Activated naive CD4-positive, alpha-beta T cell treated with anti-CD3 and anti-CD28 coated beads, Interleukin-2, amount 50 U/mL, for 16 hours (primary cell): ENCODE measurements at places on chromosomes 16 and 17.

- no peak for DNase-seq
Measured at GRCh38 chr16:61926766-61927165, 109.5 kb downstream of the CDH8 start.

DNA sequence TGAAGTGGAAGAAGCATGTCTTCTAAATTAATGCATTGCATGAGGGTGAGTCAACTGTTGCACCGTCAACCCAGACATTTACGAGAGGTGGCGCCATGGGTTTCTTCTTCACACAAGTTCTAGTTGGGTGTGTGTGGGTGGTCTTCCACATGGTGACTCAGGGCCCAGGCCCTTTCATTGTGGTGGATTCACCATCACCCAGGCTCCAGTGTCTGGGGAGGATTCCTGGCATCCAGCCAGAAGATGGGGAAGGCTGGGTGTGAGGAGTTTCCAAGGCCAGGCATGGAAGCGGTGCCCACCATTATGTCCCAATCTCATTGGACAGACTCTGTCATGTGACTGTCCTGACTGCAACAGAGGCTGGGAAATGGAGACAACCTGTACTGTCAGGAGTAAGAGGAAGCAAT, 21.4 kb upstream of the JPH3 start:
- no peak for DNase-seq

DNA sequence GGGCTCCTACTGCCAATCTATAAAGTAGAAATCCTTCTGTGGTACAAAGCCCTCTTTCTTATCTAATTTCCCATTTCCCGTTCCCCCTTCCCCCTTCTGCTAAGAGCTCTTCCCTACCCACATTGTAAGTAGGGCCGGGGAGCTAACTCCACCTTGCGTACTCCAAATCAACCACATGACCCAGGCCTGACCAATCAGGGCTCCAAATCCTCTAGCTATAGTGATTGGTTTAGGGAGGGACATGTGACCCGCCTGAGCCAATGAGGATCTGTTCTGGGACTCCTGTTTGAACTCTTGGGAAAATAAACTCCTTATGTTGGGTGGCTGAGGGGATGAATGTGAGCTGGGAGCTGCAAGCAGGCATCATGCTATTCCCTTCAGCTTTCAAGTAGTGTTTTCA, 40.9 kb upstream of the MEOX1 start:
- no peak for DNase-seq

DNA sequence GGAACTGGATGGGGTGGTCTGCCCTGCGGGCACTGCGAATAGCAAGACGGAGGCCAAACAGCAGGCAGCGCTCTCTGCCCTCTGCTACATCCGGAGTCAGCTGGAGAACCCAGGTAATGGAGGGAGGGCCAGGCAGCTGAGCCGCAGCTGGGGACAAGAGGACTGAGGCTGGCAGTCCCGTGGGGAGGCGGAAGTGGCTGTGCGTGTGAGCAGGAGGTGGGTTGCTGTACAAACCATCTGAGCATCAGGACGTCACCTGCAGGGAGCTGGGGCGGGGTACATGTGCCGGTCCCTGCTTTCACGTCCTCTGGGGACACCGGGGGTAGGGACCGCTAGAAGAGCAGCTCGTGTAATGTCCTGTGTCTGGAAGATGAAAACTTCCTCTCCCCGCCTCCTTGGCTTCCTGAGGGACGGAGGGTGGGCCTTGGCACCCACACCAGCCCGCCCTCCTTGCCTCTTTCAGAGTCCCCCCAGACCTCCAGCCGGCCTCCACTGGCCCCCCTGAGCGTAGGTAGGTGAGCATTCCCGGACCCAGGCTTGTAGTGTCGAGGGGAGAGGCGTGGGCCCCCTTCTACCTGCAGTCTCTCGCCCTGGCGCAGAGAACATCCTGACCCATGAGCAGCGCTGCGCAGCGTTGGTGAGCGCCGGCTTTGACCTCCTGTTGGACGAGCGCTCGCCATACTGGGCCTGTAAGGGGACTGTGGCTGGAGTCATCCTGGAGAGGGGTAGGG, 3.7 kb downstream of the ADAD2 start:
- DNase-seq = peak; percentile 42

- no peak for DNase-seq
Measured at GRCh38 chr16:89764711-89765201, 43.4 kb downstream of the ZNF276 start.

- DNase-seq = no peak
Measured at GRCh38 chr17:78032166-78032565, 73.7 kb downstream of the TNRC6C start.

DNA sequence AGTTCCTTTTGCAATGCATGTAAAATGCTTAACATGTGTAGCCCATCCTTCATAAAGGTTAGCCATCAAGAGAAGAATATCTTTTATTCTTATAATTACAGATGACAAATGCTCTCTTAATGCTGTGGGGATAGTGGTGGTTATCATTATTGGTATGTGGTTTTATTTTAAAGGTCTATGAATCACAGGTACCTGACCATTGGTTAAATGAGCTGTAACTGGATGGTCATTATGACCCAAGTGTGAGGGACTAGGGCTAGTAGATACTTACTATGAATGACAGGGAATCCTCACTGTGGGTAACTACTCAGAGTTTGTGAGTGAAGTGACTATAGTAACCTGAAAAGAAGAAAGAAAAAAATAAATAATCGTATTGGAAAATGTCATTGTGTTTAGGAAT, 78.8 kb downstream of the CDRT15 start:
- no peak for DNase-seq

GRCh38 chr17:65402513-65403496, 158.6 kb downstream of the AXIN2 start:
- DNase-seq = no peak

GRCh38 chr17:81489012-81489997, 23.3 kb downstream of the ACTG1 start:
- no peak for DNase-seq

- DNase-seq = no peak
Measured at GRCh38 chr17:67095803-67096202, 51.4 kb downstream of the CACNG1 start.

GRCh38 chr17:31320241-31320640, 1.2 kb downstream of the EVI2A start:
- DNase-seq = no peak

DNA sequence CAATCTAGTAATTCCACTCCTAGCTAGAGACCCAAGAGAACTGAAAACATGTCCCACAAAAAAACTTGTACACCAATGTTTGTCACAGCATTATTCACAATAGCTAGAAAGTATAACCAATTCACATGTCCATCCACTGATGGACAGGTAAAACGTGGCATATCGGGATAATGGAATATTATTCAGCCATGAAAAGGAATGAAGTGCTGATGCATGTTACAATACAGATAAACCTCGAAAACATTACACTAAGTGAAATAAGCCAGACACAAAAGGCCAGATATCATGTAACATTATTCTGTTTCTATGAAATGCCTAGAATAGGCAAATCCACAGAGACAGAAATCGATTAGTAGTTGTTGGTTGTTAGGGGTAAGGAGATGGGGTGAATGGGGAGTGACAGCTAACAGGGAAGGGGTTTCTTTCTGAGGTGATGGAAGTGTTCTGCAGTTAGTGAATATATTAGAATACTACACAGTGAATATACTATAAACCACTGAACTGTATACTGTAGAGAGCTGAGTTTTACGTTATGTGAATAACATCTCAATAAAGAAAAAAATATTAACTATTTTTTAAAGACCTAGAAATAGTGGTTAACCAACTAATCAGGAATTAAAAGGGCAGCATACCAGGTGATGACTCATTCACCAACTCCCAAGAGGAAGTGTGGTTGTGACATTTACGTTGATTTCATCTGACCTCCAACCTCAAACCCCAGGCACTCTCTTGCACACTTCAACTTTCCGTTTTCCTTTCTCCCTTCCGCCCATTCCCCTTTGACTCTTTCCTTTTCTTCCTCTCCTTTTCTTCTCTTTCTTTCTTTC, 48.6 kb downstream of the GAS7 start:
- DNase-seq = no peak

DNA sequence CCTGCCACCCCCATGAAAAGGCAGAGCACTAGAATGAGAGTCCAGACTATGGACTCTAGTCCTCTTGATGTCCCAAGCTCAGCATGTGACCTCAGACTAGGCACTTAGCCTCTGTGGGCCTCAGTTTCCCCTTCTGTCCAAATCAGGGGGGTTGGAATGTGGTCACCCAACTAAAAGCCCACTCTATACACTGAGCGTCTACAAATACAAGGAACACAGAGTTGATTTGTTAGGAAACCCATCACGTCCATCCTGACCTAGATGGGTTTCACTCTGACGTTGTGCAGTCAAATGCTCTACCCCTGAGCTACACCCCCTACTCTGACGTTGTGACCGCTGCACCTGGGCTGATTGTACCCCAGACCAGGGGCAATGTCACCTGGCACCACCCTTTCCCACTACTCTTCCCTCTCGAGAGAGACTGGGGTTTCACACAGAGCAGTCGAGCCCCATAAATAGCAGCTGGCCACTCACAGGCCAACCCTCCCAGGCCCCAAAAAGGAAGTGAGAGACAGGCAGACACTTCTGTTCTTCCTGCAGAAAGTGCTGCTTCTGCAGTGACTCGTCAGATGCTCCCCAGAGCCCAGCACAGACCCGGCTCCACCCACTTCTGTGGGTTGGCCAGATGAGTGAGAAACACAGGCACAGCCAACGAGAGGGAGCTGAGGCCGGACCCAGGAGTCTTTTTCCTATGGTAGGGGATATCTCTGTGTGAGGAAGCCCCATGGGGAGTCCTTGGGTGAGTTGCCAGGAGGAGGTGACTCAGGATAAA, 16.1 kb upstream of the TNFRSF13B start:
- peak; percentile 47 for DNase-seq

GRCh38 chr17:47225436-47225858, 16.3 kb downstream of the MYL4 start:
- DNase-seq = no peak

- no peak for DNase-seq
Measured at GRCh38 chr17:44952946-44953475, 5.4 kb upstream of the KIF18B start.

DNA sequence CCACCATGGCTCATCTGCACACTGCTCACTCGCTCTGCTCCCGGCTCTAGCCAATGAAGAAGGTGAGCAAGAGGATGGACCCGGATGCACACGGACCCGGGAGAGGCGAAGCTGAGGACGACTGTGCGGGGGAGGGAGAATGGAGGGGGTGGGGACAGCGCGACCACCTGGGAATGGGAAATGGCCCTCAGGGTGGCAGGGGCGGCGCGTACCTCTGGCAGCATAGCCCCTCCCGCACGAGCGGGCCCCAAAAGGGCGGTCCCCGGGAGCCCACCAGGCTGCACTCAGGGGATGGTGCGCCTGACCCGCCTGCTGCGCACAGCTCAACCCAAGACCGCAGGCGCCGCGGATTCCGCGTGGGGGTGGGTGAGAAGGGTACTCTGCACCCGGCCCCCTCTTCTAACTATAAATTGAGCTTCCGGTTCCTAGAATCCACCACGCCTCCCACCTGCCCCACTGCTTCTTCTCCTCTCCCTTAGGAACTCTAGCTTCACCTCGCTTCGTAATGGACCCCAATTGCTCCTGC, 6.1 kb downstream of the MT1H start:
- DNase-seq = peak; percentile 71

- DNase-seq = no peak
Measured at GRCh38 chr17:48254896-48255295, 147.3 kb downstream of the SNX11 start.

DNA sequence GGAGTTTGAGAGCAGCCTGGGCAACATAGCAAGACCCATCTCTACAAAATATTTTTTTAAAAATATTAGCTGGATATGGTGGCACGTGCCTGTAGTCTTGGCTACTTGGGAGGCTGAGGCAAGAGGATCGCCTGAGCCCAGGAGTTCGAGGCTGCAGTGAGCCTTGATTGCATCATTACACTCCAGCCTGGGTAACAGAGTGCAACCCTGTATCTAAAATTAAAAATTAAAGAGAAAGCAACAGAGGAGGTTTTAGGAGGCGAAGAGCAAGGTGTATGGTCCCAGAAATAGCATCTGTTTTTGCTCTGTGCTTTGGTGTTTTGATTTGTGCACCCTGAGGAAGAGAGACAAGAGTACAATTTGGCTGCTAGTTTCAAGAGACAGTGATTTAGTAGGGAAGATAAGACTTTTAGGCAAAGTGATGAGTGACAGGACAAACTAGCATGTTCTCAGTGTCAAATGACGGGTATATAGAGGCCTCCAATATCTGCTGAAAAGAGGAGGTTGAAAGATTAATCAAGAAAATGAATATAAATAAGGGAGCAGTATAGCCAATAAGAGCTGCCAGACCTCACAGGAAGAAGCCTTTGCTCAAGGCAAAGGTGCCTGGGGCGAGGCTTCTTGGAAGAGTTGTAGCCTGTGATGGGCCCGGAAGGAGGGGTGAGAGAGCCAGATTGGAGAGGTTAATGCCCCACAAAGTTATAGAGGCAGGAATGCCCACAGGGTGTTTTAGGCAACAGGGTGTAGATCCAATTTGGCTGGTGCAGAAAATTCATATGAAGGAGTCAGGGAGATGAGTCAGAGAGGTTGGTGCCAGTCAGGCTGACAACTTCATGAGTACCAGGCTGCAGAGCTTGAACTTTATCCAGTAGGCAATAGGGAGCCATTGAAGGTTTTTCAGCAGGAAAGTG, 11.4 kb downstream of the HLF start:
- DNase-seq = no peak

DNA sequence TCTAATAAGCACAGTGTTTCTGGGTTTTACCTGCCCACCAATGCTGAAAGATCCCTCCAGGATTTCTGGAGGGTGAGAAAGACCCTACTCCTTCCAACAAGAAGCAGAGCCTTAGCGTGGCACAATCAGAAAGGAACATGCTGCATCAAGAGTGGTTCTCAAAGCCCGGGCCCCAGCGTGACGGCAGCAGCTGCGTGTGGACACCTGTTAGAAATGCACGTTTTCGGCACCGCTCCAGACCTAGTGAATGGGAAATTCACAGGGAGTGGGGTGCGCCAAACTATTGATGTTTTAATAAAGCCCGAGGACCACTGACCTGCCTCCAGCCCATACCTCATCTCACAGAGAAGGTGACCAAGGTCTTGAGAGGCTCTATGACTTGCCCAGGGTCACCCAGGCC, 55.8 kb downstream of the PECAM1 start:
- DNase-seq = no peak

- no peak for DNase-seq
Measured at GRCh38 chr16:4087099-4087885, 28.9 kb downstream of the ADCY9 start.

- DNase-seq = peak; percentile 44
Measured at GRCh38 chr16:87877942-87878507, 8.7 kb upstream of the SLC7A5 start.

DNA sequence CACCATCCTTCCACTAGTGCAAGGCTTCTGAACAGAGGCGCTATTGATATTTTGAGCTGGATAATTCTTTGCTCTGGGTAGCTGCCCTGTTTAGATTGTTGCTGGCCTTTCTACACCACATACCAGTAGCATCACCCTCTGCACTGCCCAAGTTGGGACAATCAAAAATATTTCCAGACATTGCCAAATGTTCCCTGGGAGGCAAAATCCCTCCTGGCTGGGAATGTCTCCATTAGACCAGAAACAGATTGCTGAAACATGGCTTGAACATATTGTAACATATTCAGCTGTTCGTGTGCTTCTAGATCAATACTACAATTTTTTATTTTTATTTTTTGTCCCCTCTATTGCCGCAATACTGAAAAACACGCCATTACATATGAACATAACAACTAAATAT, 174.6 kb downstream of the ABCA8 start:
- no peak for DNase-seq

GRCh38 chr16:379961-380761, 1.6 kb downstream of the PGAP6 start:
- no peak for DNase-seq

GRCh38 chr17:32482568-32483320, 4.0 kb upstream of the CDK5R1 start:
- DNase-seq = no peak

GRCh38 chr17:39238311-39238972, 12.7 kb upstream of the STAC2 start:
- peak; percentile 68 for DNase-seq
